ENCODE measurements at places on chromosomes 1 and 21.

DNA sequence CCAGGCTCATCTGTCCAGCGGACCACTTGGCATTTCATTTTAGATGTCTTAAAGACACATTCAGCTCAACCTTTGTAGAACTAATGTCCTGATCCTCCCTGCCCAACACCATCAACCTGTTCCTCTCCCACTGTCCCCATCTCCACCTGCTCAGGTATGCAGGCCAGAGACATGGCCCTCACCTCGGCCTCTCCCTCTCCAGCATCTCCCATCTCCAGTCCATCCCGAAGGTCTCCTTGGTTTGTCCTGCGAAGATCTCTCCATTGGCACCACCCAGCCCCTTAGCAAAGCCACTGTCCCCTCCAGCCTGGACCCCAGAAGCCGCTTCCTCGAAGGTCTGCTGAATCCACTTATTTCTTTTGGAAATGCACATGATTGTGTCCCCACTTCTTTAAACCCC is 20.9 kb upstream of the KCNC4 start:
- H3K36me3 ChIP-seq: no peaks in the 10 kb centered on the region
- no peaks in the 10 kb centered on the region for H3K4me1 ChIP-seq
- peaks cover 25% of the 10 kb centered on the region for H3K27me3 ChIP-seq
- no peak overlapping the region for H3K27ac ChIP-seq

DNA sequence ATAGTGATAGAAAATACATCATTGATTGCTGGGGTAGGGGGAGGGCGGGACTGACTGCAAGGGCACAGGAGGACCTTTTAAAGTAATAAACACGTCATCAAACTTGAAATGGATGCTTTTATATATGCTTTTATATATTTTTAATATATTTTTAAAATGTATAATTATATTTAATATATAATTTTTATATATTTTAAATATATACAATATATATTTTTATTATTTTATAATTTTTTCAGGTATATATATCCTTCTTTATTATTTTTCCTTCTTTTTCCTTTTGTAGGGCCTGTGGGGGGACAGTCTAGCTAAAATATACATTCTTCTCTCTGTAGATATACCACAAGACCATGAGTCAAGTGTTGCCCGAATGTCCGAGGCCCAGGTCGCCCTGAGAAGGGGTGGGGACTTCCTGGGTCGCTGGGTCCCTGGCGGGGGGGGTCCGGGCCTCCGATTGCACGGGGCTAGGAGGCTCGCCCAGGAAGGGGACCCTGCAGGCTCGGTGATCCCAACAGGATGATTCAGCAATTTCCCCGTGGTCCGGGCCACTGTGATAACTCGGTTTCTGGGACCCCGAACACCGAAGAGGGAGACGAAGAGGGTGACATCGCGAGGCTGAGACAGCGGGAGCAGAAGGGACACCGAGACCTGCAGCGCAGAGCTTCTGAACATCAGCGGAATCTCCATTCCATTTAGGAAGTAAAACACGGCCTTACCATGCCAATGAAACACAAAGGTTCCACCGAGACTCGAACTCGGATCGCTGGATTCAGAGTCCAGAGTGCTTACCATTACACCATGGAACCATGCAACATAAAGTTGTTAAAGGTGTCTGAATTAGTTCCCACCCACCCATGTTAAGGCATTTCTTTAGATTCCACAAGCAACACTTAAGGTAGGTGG is 112.5 kb upstream of the NBPF11 start:
- peak overlapping the region; percentile 88 for H3K4me3 ChIP-seq
- peak overlapping the region; percentile 99 for H3K27ac ChIP-seq
- H3K27me3 ChIP-seq: no peaks in the 10 kb centered on the region
- ATAC-seq: no peak

DNA sequence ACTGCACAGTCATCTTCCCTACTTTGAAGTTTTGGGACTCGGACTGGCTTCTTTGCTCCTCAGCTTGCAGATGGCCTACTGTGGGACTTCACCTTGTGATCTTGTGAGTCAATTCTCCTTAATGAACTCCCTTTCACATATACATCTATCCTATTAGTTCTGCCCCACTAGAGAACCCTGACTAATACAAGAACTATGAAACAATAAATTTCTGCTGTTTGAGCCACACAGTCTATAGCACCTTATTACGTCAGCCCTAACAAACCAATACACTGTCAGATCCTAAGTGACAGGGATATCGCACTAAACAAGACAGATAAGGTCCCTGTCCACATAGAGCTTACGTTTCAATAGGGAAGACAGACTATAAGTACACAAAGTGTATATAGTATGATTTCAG is 120.1 kb downstream of the PLPP3 start:
- H3K4me3 ChIP-seq: no peak overlapping the region
- no peak for ATAC-seq
- no peaks in the 10 kb centered on the region for H3K36me3 ChIP-seq
- peaks cover 10% of the 10 kb centered on the region for H3K4me1 ChIP-seq

GRCh38 chr1:235006816-235007215 is 121.8 kb downstream of the TOMM20 start:
- no peak overlapping the region for H3K4me3 ChIP-seq
- no peak for ATAC-seq
- peaks cover 5% of the 10 kb centered on the region for H3K36me3 ChIP-seq
- H3K27me3 ChIP-seq: no peaks in the 10 kb centered on the region
- peak overlapping the region; percentile 37 for H3K27ac ChIP-seq

DNA sequence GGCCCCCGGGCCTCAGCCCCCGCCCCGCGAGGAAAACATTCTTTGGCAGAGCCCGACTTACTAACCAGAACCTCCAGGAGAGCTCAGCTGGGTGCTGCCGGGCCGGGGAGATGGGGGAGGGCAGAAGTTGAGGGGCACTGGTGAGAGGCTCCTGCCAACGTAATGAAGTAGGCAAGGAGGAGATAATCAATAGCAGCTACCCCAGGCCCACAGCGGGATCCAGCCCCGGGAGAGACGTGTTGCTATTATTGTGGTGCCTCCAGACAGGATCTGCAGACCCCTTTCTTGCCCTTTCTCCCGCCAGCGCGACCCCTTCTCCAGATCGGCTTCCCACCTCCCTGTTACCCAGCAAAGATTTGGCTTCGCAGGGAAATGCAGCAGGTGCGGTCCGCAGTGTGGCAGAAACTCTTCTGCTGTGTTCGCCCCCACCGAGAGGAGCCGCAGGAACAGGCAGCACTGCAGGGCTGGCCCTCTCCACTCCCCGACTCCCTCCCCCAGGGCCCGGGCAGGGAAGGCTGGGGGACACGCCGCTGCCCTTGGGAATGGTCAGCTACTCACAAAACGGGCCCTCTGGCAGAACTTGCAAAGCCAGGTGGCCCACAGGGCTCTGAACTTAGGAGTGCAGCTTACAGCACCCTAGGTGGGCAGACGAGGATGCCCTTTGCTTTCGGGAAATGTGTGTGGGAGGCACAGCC is 1.5 kb upstream of the KCNA2 start:
- peak overlapping the region; percentile 68 for H3K4me3 ChIP-seq
- peak; percentile 13 for ATAC-seq
- H3K36me3 ChIP-seq: no peaks in the 10 kb centered on the region
- H3K4me1 ChIP-seq: peaks cover 40% of the 10 kb centered on the region
- H3K27ac ChIP-seq: no peak overlapping the region
- H3K27me3 ChIP-seq: peaks cover 64% of the 10 kb centered on the region

- H3K36me3 ChIP-seq: peaks cover 6% of the 10 kb centered on the region
- ATAC-seq: peak; percentile 73
- H3K27ac ChIP-seq: peak overlapping the region; percentile 73
- H3K4me1 ChIP-seq: peaks cover 11% of the 10 kb centered on the region
- H3K27me3 ChIP-seq: no peaks in the 10 kb centered on the region
Measured at GRCh38 chr1:31483012-31483946, 70.3 kb downstream of the SERINC2 start.

GRCh38 chr1:20194224-20194623 is 7.9 kb upstream of the PLA2G2C start:
- no peaks in the 10 kb centered on the region for H3K36me3 ChIP-seq
- H3K27ac ChIP-seq: no peak overlapping the region
- ATAC-seq: no peak
- no peak overlapping the region for H3K4me3 ChIP-seq
- peaks cover 51% of the 10 kb centered on the region for H3K27me3 ChIP-seq

DNA sequence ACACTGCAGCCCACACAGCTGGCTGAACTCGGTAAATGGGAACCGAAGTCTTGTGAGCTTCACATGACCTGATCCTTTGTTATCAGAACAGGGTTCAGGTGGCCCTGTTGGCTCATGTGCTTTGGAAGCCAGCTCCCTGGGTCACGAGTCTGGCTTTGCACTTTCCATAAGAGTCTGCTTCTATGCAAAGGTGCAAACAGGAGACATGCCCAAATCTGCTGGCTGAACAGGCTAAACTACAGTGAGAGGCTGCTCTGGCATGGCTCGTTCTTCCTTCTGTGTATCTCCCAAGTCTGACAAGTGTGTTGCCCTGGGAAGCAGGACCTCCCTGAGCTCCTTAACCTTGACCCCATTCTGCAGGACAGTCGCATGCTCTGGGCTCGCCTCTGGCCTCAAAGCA is 549.6 kb downstream of the KIF26B start:
- no peak for ATAC-seq
- H3K27ac ChIP-seq: no peak overlapping the region
- H3K4me3 ChIP-seq: no peak overlapping the region
- H3K4me1 ChIP-seq: peaks cover 7% of the 10 kb centered on the region
